ENCODE measurements at places on chromosomes 5 and 9.

DNA sequence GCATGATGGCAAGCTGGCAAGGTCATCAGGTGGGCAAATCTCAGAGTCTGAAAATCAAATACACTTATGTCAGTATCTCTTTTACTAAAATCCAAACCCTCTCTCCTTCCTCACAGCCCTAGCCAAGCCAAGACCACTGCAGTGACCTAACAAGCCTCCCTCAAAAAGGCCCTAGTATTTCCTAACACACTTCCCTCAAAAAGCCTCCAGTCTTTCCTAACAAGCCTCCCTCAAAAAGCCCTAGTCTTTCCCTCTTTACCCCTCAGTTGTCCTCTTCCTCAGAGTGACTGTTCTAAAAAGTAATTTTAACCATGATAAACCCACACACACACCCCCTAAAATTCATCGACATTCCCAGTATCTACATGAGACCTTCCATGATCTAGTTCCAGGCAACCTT, 140.0 kb downstream of the CDK5RAP2 start:
- no peak for DNase-seq

GRCh38 chr5:172156541-172156994, 31.5 kb downstream of the STK10 start:
- no peak for DNase-seq

GRCh38 chr9:37053684-37054362, 19.8 kb upstream of the PAX5 start:
- DNase-seq = no peak

DNA sequence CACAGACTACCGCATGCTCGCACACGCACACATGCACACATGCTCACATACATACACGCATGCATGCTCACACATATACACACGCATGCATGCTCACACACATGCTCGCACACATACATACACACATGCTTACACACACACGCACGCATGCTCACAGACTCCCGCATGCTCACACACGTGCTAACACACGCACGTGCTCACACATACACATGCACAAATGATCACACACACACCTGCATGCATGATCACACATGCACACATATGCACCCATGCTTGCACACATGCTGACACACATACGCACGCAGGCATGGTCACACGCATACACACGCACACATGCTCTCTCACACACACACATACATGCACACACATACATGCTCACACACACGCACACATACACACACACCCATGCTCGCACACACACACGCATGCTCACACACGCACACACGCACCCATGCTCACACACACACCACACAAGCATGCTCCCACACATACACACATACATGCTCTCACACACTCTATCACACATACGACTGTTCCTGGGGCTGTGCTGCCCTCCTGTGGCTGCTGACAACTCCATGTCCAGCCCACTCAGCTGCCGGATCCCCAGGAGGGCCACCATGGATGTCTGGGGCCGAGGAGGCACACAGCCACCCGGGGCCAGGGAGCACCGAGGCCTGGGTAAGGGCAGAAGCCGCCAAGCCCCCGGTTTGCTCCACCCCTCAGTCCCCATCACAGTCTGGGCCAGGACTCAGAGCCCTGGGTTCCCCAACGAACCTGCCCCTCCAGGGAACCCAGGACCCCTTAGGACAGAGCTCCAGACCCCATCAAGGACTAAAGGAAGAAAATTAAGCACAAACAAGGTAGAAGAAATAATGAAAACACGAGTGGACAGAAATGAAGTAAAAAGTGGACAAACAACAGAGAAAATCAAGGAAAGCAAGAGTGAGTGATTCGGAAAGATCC, 31.4 kb upstream of the EGFL7 start:
- peak; percentile 78 for DNase-seq

GRCh38 chr5:132416306-132417009, 46.9 kb downstream of the SLC22A5 start:
- no peak for DNase-seq

All from CD4-positive, alpha-beta T cell treated with Interleukin-6 at 100 ng/mL for 8 hours (primary cell).